ENCODE measurements at places on chromosomes 4 and X.

DNA sequence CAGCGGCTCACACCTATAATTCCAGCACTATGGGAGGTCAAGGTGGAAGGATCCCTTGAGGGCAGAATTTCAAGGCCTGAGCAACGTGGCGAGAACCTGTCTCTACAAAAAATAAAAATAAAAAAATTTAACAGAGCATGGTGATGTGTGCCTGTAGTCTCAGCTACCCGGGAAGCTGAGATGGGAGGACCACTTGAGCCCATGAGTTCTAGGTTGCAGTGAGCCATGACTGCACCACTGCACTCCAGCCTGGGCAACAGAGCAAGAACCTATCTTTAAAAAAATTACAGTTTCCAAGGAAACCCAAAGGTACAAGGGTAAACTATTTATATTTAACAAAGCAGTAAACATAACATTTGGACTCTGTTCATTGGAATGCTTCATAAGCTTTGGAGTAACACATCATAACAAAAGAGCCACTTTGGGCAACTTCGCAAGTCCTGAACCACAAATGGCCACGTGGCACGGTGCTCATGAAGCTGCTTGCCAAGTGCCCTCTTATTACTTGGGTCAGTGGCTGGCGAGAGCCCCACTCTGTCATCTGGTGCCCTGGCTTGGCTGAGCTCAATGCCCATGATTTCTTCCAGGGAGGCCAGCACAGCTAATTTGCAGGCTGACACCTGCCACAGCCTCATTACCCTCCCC lies 165.6 kb downstream of the SH3KBP1 start:
- no peak for DNase-seq

DNA sequence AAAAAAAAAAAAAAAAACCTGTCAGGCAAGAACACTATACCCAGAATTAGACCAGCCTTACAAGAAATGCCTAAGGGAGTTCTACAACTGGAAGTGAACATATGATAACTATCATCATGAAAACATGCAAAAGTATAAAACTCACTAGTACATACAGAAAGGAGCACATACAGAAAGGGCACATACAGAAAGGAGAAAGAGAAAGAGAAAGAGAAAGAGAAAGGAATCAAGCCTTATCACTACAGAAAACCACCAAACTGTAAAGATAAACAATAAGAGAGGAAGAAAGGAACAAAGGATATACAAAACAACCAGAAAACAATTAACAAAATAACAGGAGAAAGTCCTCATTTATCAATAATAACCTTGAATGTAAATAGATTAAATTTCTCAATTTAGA lies 50.4 kb downstream of the PHKA1 start:
- DNase-seq: no peak

- no peak for DNase-seq
Measured at GRCh38 chr4:89119836-89120235, 8.5 kb downstream of the TIGD2 start.

- DNase-seq: no peak
Measured at GRCh38 chr4:17497890-17498523, 13.9 kb downstream of the QDPR start.

- no peak for DNase-seq
Measured at GRCh38 chr4:67714248-67714583, 13.3 kb upstream of the UBA6 start.

- DNase-seq: no peak
Measured at GRCh38 chr4:31294655-31295480, 574.7 kb downstream of the PCDH7 start.

GRCh38 chrX:13994536-13995080 lies 35.1 kb downstream of the GEMIN8 start:
- DNase-seq: no peak

DNA sequence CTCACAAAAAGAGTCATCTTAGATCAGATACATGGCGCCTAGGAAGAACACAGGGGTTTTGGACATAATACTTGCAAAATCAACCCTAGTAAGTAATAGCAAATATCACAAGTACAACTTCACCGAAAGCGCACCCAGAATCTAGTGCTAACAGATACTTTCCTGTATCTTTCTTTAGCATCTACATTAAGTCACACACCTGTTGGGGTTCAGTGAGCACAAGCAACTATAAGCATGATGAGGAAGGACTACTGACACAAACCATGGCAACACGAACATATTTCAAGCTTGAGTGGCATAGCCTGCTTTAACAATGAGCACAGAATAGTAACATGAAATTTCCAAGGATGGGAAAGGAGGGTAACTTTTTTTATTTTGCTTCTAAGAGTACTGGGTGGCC lies 116.1 kb downstream of the GPC3 start:
- no peak for DNase-seq

DNA sequence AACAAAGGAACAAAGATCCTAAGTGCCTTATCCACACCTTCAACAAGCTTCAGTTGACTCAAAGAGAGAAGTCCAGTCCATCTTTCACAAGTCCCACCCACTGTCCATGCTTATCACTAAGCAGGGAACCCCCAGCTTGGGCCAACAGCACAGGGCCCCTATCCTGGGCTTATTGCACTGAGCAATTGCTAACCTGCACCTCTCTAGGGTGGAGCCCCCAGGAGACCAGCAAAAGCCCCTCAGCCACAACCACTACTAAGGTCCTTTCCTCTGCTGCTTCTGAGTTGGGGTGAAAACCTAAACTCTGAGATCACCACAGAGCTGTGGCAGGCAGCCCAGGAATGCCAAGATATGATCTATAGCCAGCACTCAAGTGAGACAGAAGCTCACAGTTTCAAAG lies 96.7 kb upstream of the PBDC1 start:
- no peak for DNase-seq

- DNase-seq: no peak
Measured at GRCh38 chr4:58935332-58935731, 1825.1 kb upstream of the IGFBP7 start.

DNA sequence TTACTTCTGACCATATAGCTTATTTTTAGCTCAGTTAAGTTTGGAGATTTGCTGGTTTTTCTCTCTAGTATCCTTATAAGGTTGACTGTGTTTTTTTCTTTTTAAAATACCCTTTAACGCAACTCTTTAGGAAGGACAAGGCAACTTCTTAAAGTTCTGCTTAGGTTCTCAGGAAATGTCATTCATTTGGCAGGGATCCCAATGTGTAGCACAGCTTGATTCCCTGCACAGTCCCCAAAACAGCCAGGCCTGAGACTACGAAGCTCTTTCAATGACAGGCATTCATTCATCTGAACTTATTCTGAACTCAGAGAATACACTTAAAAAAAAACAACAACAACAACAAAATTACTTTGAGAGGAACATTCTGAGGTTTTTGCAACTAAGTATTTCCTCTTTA lies 1765.8 kb downstream of the PCDH7 start:
- DNase-seq: no peak

- no peak for DNase-seq
Measured at GRCh38 chr4:57013543-57014120, 34.9 kb downstream of the POLR2B start.

GRCh38 chr4:16090096-16090705 lies 6.4 kb upstream of the PROM1 start:
- DNase-seq: no peak

- DNase-seq: no peak
Measured at GRCh38 chrX:26208012-26208411, 8.0 kb upstream of the MAGEB5 start.

DNA sequence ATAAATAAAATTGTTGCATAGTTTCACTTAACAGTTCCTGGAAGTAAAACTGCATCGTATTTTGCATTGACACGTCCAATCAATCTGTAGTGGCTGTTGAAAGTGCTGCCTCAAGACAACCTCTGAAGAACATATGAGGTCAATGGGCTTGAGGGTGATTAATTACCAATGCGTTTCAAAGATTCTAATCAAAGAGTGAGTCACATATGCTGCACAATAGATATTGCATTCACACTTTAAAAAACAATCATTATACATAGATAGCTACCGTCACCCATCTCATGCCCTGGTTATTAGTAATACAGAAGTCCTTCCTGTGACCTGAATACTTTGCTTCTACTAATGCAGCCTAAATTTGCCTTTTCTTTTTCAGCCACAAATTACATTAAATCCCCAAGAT lies 743.3 kb upstream of the SLIT2 start:
- no peak for DNase-seq

- DNase-seq: no peak
Measured at GRCh38 chrX:49308604-49309269, 5.3 kb downstream of the GAGE10 start.

- DNase-seq: no peak
Measured at GRCh38 chr4:82425478-82425877, 4.8 kb downstream of the HNRNPDL start.

- DNase-seq: no peak
Measured at GRCh38 chr4:155001251-155001650, 207.2 kb upstream of the NPY2R start.

DNA sequence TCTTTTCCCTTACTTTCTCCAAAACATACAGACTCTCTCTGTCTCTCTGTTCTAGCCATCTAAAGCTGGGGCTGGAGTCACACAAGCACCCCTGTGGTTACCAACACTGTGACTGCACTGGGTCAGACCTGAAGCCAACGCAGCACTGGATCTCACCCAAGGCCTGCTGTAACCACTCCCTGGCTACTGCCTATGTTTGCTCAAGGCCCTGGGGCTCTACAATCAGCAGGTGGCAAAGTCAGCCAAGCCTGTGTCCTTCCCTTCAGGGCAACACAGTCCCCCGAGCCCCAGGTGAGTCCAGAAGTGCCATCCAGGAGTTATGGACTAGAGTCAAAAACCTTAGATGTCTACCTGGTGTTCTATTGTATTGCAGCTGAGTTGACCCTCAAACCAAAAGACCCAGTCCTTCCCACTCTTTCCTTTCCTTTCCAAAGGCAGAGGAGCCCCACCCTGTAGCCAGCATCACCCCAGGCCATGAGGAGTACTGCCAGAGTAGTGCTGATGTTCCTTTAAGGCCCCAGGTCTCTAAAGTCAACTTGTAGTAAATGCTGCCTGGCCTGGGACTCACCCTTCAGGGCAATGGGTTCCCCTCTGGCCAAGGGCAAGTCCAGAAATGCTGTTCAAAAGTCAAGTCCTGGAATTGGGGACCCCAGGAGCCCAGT lies 58.8 kb upstream of the RAP2C start:
- DNase-seq: no peak

DNA sequence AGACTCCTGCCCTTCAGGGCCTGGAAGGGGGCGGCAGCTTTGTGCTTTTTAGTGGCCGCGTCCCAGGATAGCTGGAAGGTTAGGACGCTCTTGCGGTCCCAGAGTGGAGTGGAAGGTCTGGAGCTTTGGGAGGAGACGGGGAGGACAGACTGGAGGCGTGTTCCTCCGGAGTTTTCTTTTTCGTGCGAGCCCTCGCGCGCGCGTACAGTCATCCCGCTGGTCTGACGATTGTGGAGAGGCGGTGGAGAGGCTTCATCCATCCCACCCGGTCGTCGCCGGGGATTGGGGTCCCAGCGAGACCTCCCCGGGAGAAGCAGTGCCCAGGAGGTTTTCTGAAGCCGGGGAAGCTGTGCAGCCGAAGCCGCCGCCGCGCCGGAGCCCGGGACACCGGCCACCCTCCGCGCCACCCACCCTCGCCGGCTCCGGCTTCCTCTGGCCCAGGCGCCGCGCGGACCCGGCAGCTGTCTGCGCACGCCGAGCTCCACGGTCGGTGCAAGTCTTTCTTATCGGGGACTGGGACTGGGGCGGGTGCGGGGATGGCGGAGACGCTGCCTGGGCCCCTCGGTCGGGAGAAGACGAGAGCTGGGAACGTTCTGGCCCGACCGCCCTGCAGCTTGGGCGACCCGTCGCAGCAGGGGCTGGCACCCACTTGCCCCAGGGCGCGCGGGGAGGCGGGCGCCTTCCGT lies at the start of gene EDNRA:
Gene EDNRA (plus strand): TSS at position 207 of the 686 bp plus-strand sequence. CDS start 4,585 bp downstream, outside the sequence.
- DNase-seq: peak; percentile 84

GRCh38 chr4:182286931-182287330 lies 43.7 kb downstream of the TENM3 start:
- no peak for DNase-seq

GRCh38 chr4:129342819-129343408 lies 247.0 kb downstream of the C4orf33 start:
- no peak for DNase-seq

- DNase-seq: peak; percentile 56
Measured at GRCh38 chr4:151324752-151325110, 674 bp downstream of the SH3D19 start.

GRCh38 chrX:6500719-6501118 lies 34.2 kb downstream of the VCX3A start:
- no peak for DNase-seq

DNA sequence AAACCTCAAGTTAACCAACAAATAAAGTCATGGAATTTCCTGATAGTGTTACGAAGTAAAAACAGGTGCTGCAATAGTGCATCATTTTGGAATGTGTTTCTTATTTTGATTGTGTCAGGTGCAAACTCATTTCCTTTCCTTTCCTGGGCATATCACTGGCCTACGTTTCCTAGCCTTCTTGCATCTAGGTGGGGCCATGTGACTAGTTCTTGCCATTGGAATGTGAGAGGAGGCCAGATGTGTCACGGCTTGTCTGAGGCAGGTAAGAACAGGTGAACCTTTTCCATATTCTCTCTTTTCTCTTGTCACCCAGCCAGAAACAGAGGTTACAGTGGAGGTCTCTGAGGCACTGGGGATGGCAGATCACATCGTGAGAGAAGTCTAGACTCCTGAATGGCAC lies 868.0 kb downstream of the RPA4 start:
- DNase-seq: no peak

DNA sequence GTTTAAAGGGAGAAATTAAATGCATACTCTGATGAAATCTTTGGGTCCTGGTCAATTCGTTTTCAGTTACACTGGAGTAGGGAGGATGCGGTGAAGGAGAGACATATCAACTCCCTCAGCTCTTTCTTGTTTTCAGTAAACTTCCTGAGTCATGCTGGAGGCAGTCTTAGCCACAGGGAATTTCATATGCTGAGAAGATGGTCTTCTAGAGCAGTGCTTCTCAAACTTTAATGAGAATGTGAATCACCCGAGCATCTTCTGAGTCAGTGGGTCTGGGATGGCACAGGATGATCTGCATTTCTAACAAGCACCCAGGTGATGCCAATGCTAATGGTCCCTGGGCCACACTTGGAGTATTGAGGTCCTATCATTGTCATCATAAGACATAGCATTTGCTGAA lies 214.5 kb downstream of the KIT start:
- no peak for DNase-seq

DNA sequence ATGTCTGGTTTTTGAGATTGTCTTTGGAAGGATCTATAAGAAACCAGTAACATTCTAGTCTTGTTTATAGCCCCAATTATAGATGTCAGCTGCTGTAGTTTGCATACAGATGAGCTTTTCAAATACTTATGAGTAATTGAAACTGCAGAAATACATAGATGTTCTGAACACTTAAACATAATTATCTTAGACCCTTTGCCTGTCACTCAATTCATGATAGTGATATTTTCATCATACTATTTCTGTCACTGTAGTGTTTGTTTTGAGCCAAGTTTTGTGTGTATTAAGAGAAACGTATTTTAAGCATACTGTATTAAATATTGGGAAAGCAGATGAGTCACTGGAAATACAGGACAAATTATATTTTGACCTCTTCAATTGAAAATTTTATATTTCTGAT lies 69.8 kb upstream of the SMARCA5 start:
- no peak for DNase-seq

- DNase-seq: no peak
Measured at GRCh38 chr4:137043184-137043583, 489.1 kb downstream of the PCDH18 start.

- DNase-seq: no peak
Measured at GRCh38 chrX:12595720-12596119, 195.5 kb upstream of the PRPS2 start.
